Right ventricle myocardium superior (tissue), 1 donor: ENCODE measurements at places on chromosomes 12 and 14. TPM values are rescaled to one million over a fixed set of nuclear protein-coding genes. Genes with fewer than 3 reads are reported as not detected.

- DNase-seq = no peak
These were observed 223.3 kb downstream of the CHST11 start for GRCh38 chr12:104680070-104680469.

Gene PIWIL1
- total RNA-seq = not detected

Gene P2RX7
- total RNA-seq = 1.7 TPM

Gene MYF6
- not detected for total RNA-seq

Gene SPTB
- 70.8 TPM for total RNA-seq

Gene CD27
- total RNA-seq = 0.30 TPM

Gene GALNT9
- not detected for total RNA-seq

DNA sequence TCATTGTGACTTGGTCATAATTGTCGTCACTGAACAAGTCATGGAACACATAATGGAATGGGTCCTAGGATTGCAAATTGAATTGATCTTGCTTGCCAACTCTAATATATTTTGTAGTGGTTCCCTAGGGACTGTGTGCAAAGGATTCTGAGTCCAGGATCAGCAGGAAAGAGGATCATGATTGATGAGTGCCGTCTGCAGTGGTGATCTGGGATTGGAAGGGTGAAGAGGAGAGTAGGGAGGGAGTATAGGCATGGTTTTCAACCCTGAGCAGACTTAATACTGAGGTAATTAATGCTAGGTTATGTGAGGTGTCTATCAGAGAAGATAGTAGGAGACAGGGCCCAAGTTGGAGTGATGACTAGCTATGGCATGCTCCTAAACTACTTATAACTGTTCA, 168.9 kb downstream of the ESR2 start:
- DNase-seq = no peak

Gene KRT73
- total RNA-seq = not detected

- DNase-seq = no peak
These were observed 123.4 kb downstream of the CCDC91 start for GRCh38 chr12:28313631-28314030.
